ENCODE measurements at places on chromosomes 12 and 14.

DNA sequence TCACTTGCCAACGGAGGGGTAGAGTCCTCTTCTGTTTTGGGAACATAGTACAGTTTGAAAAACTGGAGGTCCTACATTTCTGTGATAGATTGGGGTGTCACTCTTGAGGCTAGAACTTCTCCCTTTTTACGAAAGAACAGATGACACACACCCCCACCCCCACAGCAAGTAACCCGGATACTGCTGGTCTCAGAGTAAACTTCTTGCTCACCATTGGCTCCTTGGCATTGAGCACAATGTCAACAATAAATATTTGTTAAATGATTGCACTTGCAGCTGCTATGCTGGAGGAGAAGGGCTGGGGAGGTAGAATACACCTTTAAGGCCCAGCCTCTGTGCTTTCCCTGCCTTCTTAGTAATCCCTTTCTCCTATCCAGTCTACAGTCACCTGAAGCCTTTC lies 149.8 kb downstream of the TGFB3 start:
- no peak for DNase-seq

DNA sequence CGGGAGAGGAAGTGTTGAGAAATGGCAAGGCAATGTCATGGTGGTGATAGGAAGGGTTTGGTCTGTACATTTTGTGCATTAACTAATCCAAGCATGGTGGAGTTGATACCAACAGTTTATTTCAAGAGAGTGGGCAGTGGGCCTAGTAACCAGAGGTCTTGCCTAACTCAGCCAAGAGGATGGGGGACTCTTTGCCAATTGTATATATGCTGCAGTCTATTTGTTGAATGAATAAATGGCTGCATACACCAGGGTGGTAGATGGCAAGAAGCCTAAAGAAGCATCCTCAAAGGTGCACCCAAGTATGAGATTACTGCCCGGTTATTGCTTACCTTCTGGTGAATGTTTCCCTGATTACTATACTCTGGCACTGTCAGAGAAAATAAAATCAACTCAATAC lies 295.9 kb downstream of the ITPR2 start:
- DNase-seq, result no peak

- no peak for DNase-seq
Observed at GRCh38 chr12:76697849-76698248, 66.1 kb upstream of the ZDHHC17 start.

- DNase-seq, result no peak
Observed at GRCh38 chr14:101315802-101316296, 245.4 kb upstream of the DIO3 start.

DNA sequence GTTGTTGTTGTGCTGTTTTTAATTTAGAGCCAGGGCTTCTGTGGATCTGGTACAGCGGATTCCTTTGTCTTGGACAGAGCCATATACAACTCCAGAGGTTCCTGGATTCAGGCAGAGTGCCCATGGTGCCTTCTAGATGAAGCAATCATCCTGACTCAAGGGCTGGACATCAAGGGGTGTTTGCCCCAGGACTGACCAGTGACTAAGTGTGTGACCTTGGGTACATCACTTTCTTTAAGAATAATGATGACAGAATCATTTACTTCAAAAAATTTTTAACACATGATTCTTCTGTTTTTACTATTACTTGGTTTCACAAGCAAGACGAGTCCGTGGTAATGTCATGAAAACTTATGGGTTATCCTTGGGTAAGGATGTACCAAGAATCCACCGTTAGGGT lies 397.3 kb downstream of the ZFP36L1 start:
- DNase-seq, result no peak

All from spinal cord (tissue), 10 donors.